ENCODE measurements at places on chromosomes 5 and 9. TPM values are rescaled to one million over a fixed set of nuclear protein-coding genes. Genes with fewer than 3 reads are reported as not detected.

DNA sequence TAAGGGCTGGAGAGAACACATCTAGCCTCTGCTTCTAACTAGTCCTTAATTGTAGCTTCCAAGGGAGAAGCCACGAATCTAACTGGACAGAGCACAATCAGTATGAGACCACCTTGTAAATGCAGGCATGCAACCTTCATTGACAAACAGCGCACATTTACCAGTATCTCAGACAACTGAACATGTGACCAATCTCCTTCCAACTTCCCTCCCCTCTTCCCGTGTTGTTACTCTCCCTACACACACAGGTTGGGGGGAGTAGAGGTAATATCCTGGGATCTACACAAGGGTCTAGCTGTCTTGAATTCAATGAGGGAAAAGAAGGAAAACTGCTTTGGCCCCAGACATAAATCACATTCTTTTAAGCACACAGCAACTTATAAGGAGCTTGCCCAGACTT is 77.6 kb downstream of the LIFR start:
- DNase-seq: no peak

GRCh38 chr9:13648676-13649075 is 369.2 kb upstream of the MPDZ start:
- DNase-seq: no peak

GRCh38 chr5:157650991-157651611 is 1.1 kb downstream of the SOX30 start:
- no peak for DNase-seq

DNA sequence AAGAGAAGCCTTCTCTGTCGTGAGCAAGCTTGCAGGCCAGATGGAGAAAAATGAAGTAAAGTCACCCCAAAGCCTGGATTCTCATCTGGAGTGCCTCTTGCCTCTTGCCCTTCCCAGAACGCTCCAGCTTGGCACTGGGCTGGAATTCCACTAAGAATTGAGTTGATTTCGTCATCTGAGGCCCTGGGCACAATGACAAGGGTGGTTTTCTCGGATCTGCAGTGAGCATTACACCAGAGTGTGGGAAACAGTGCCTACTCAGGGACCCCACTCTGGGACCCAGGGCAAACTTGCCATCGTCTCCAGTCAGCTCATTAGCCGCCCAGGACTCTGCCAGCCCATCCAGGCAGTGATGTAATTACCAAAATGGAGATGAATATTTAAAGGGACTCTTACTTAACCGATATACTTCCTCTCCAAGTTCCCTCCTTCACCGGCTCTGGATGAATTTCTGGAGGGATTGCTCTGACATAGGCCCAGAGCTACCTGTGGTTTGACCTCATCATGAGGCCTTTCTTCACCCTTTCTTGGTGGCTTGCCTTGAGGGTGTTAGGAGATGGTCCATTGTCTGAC is 44.7 kb upstream of the LCP2 start:
- DNase-seq: no peak

TEX48 gene
- not detected for total RNA-seq

All from G401 (cell line).